CD4-positive, CD25-positive, alpha-beta regulatory T cell (primary cell): ENCODE measurements at places on chromosomes 3 and 15. TPM values are rescaled to one million over a fixed set of nuclear protein-coding genes. Genes with fewer than 3 reads are reported as not detected.
A peak's percentile ranks its signal among the peaks of the same experiment; 100 is the strongest.

The ANKRD63 gene
- total RNA-seq: 0.35 TPM

DNA sequence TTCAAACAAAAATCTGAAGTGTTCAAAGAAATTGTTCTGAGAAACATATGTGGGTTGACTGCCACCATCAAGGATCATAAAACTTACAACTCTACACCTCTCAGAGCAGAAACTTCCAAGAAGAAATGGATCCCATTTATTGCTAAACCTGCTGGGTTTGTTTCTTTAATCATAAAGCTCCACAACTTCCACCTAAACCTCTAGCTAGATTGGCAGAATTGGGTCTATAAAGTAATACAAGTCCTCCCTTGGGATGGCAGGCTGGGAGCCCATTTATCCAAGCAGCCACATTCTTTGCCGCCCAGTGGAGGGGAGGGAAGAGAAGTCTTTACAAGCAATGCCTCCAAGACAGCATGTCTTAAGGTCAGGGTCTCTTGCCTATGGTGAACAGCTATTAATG is 40.5 kb upstream of the CMTM8 start:
- DNase-seq: no peak
- no peaks in the 10 kb centered on the region for H3K4me1 ChIP-seq

DNA sequence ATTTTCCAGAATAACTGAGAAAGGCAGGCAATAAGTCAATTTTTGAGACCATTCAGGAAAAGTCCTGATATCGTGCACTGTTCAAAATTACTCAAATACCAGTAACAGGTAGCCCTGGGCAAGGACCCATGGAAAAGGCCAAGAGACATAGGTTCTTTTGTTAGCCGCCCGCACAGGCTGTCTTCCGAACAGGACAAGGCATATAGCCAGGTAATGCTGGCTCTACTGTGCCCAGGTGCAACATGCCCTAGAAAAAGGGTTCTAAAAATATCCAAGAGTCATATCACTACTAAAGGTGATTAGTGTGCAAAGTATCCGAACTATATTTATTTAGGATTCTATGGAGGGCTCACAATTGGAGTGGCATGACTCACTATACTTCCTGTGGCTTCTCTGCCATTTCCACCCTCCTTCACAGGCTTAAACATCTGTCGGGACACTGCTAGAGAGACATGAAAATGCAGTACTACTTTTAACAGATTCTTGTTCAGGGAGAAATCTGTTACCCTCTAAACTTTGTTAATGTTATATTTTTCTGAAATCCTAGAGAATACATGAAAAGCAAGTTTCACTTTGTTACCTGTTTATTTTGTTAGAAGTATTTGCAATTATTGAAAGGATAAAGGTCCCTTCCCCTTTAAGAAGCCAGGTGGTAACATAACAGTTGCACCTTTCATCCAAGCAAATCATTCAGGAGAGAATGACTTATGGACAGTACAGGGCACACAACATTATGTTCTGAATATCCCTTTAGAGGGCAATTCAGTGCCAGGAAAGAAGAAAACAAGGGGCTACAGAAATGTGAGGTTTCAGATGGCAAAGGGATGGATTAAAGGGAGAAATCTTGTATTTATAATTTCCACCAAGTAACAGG is 293.3 kb upstream of the THBS1 start:
- H3K4me3 ChIP-seq: no peak overlapping the region
- no peak overlapping the region for H3K27ac ChIP-seq
- DNase-seq: no peak
- no peaks in the 10 kb centered on the region for H3K36me3 ChIP-seq
- peaks cover 20% of the 10 kb centered on the region for H3K27me3 ChIP-seq

The ADAM10 gene
- 156 TPM for total RNA-seq

GRCh38 chr15:101499863-101500713 is 10.6 kb upstream of the PCSK6 start:
- H3K27ac ChIP-seq: no peak overlapping the region
- peaks cover 5% of the 10 kb centered on the region for H3K4me1 ChIP-seq
- no peaks in the 10 kb centered on the region for H3K36me3 ChIP-seq

- DNase-seq: no peak
- peak overlapping the region; percentile 0 for H3K27ac ChIP-seq
- H3K4me1 ChIP-seq: peaks cover 29% of the 10 kb centered on the region
- H3K27me3 ChIP-seq: no peaks in the 10 kb centered on the region
These were observed 94.8 kb downstream of the SLC9A9 start for GRCh38 chr3:143753456-143753855.

The CCR3 gene
- 6.0 TPM for total RNA-seq

The ITIH3 gene
- not detected for total RNA-seq

The GAP43 gene
- total RNA-seq: not detected

GRCh38 chr15:71131601-71132362 is 16.5 kb downstream of the THSD4 start:
- no peak overlapping the region for H3K4me3 ChIP-seq
- H3K4me1 ChIP-seq: no peaks in the 10 kb centered on the region
- no peaks in the 10 kb centered on the region for H3K36me3 ChIP-seq
- DNase-seq: no peak
- no peak overlapping the region for H3K27ac ChIP-seq

The CASR gene
- not detected for total RNA-seq
